ENCODE measurements at places on chromosomes 4 and X.

- no peak for DNase-seq
These were observed 119.6 kb upstream of the BANK1 start for GRCh38 chr4:101670897-101671296.

DNA sequence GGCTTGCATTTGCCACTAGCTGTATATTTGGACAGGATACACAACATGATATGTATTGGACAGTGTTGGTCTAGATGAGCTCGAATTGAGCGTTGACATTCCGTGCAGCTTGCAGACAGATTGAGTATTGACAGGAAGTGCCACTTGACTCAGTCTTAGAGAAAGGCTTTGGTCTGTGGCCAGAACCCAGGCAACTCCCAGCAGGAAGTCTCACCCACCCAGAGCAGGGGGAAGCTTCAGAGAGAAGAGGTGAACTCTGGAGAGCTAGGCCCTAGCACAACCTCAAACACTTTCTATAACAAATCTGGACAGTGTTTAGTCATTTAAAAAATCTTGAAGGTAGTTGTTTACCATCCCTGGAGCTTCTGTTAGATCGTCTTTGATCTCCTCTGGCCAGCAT lies 280.5 kb downstream of the FBXW7 start:
- DNase-seq: no peak

GRCh38 chr4:106522839-106523238 lies 154.3 kb upstream of the GIMD1 start:
- no peak for DNase-seq

DNA sequence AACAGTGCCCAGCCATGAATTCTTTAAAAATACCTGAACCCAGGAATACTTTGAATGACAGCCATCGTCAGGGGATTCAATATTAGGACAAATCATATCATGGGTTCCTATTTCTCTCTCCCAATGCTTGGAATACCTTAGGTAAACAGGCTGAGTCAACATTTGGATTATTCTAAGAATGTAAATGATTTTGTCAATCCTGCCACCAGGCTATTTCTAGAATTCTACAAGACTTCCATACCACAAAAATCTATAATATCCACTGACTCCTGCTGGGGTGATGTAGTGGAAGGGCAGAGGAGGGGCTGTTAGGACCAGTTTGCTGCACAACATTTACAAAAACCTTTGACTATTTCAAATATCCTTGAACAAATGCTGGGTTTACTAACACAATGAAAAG lies 65.2 kb downstream of the IGFBP7 start:
- no peak for DNase-seq

GRCh38 chr4:11535333-11535732 lies 106.6 kb upstream of the HS3ST1 start:
- no peak for DNase-seq

GRCh38 chr4:15674926-15675325 lies 6.7 kb upstream of the FAM200B start:
- no peak for DNase-seq

DNA sequence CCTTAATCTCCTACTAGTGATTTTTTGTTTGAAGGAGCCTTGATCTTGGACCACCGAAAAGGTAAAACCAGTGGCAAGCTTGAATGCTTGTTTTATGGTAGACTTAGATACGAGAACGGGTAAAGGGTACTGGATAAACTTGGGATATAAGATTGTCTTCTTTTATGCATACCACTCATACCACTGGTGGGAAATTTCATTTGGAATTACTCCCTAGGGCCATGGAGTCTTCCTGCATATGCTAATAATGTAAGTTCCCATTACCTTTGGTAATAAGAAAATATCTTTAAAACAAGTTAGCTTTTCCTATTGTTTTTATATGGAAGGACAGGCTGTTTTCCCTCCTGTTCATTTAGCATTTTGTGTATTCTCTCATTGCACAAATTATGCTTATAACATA lies 11.7 kb downstream of the SMARCAD1 start:
- no peak for DNase-seq

Measured in prostate gland (tissue), 2 donors.